ENCODE measurements at places on chromosomes 13 and 19.

GRCh38 chr13:53112522-53112921 is 83.9 kb downstream of the OLFM4 start:
- DNase-seq: no peak

- DNase-seq: no peak
Observed at GRCh38 chr19:4007836-4008539, 452 bp downstream of the PIAS4 start.

DNA sequence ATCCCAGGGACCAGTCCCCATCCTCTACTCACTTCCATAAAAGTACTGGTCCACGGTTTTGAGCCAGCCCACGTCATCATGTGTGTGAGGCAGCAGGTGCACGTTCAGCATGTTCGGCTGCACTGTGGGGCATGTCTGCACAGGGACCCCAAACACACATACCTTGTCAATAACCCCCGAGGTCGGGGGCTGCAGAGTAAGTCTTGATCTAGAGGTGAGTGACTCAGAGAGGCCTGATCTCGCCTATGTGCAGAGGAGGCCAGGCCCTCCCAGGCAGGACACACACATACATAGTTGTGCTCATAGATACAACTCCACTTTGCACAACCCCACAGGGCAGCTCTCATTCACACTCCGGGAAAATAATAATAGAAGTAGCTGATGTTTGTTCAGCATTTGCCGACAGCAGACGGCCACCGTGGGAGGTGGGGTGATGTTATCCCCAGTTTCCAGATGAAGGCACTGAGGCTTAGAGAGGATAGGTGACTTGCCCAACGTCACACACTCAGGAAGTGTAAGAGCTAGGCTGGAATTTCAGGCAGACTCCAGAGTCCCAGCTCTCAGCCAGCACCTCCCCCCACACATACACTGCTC is 774 bp downstream of the MAN2B1 start:
- DNase-seq: peak; percentile 59

DNA sequence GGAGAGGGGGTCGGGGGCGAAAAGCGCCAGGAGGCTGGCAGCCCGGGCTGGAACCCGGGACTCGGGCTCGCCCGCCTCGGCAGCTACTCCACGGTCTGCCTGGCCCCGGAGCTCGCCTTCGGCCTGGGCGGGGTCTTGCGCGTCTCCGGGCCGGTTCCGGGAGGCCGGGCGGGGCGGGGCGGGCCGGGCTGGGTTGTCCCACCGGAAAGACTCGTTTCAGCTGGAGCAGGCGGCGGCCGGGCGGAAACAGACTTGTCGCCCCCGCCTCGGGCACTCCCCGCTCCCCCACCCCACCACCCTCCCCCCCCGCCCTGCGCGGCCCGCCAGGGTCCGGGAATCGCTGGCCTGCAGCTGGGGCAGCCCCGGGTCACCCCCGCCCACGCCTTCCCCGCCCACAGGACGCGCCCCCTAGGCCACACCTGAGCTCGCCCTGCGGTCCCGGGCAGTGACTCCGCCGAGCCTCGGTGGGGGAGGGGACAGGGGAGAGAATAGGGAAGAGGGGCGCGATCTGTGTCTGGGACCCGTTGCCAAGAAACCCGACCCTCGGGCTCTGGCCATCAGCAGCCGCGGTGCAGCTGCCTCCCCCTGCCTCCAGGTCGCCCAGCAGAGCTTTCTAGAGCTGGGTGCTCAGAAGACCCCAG is 109.4 kb downstream of the KCTD15 start:
- DNase-seq: peak; percentile 74

GRCh38 chr13:44093607-44094564 is 214.2 kb downstream of the LACC1 start:
- no peak for DNase-seq

DNA sequence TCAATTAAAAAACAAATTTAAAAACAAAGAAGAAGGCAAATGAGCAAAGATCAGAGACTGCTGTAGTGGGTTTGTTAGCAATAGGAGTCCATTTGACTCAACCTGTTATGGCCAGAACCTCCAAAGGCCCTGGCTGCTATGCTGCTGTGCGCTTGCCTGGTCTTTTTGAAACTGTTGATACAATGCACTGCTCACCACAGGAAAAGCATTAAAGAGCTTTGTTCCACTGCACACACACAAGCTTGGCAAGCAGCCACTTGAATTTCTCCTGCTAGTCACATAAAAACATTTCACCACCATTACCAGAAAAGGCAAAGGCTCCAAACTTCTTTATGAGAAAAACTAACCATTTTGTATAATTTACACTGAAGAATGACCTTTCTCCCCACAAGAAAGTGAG is 132.2 kb downstream of the FREM2 start:
- DNase-seq: no peak

DNA sequence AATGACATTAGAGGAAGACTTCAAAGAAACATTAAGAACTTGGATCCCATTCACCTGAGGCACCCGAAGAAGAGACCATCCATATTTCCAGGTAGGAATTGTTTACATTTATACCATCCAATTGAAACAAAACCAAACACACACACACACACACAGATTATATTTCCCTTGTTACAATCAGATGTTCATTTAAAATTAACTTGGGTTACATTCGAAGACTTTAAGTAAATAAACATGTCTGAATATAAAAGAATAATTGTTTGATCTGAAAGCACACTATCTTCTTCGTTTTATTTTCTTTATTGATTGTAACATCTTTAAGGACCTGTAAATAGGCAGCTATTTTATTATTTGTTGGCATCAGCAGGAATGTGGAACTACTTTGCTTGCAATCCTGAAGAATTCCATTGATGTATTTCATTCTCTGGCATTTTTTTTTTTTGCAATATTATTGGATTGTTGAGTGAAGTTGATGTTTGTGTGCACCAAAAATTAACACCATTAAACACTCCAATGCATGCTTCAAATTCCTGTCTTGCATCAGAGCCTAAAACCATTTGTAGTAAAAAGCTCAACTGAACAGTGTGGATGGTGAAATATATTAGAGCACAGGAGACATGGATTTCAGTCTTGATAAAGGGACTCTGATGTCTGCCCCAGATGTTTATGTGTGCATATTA is 85.3 kb upstream of the FRY start:
- DNase-seq: no peak
